Smooth muscle cell of the coronary artery (primary cell): ENCODE measurements at places on chromosomes 12 and 14. TPM values are rescaled to one million over a fixed set of nuclear protein-coding genes. Genes with fewer than 3 reads are reported as not detected.

The MFAP5 gene
- 124 and 415 TPM in 2 replicates for total RNA-seq

The IFNG-AS1 gene
- not detected in 2 replicates for total RNA-seq

The CPM gene
- 0.83 and 18.7 TPM in 2 replicates for total RNA-seq

The VRTN gene
- not detected in 2 replicates for total RNA-seq

The DYNC1H1 gene
- 409 and 784 TPM in 2 replicates for total RNA-seq

The KRT85 gene
- total RNA-seq, result not detected in 2 replicates

The UNC79 gene
- total RNA-seq, result 0.12 and 0.15 TPM in 2 replicates

The PRPH gene
- total RNA-seq, result 0.35 and 1.5 TPM in 2 replicates

The CKAP4 gene
- total RNA-seq, result 43.1 and 229 TPM in 2 replicates

The AKAP6 gene
- total RNA-seq, result 1.4 and 18.2 TPM in 2 replicates

The GPR65 gene
- total RNA-seq, result 0.12 and 0.15 TPM in 2 replicates

The SDSL gene
- total RNA-seq, result 7.0 and 21.7 TPM in 2 replicates

The LRP1 gene
- total RNA-seq, result 245 and 1,121 TPM in 2 replicates

The STAT6 gene
- total RNA-seq, result 52.4 and 101 TPM in 2 replicates

The NUDT14 gene
- total RNA-seq, result 11.1 and 15.2 TPM in 2 replicates

The HOXC13 gene
- total RNA-seq, result not detected in 2 replicates

The CLEC14A gene
- 0.15 and 0.47 TPM in 2 replicates for total RNA-seq

The SLC41A2 gene
- 6.7 and 20.2 TPM in 2 replicates for total RNA-seq

The PAH gene
- total RNA-seq, result not detected in 2 replicates

The GRIP1 gene
- total RNA-seq, result 0.23 and 1.8 TPM in 2 replicates

The OASL gene
- 0.15 and 0.23 TPM in 2 replicates for total RNA-seq

The FGF23 gene
- not detected in 2 replicates for total RNA-seq
